ENCODE measurements at places on chromosomes 12 and 14. TPM values are rescaled to one million over a fixed set of nuclear protein-coding genes. Genes with fewer than 3 reads are reported as not detected.

Gene PRDM4
- 26.5 TPM for total RNA-seq

Gene KCNA5
- total RNA-seq: not detected

Gene TBX5
- not detected for total RNA-seq

Gene SLC10A1
- total RNA-seq: not detected

Gene OAS3
- total RNA-seq: 202 TPM

Gene SLC38A4
- not detected for total RNA-seq

Gene OR6C3
- total RNA-seq: not detected

Gene OR6S1
- total RNA-seq: not detected

Gene ACOT4
- 1.6 TPM for total RNA-seq

DNA sequence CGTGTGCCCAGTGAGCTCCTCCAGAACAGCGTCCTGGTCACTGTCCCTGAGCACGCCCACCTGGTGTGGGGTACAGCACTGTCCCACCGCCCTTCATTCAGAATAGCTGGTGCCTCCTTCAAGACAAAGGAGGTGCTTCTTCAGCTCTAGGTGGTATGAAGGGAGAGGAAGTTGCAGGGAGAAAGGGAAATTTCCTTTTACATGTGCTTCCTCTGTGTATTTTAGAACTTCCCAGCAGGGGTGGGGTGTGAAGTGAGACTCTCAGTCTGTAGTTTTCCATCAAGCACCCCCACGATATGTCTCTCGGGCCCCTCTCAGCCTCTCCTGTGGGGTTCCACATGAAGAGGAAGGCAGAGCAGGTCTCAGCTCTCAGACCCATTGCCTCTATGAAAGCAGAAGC lies 1.2 kb upstream of the SLC6A12 start:
- no peaks in the 10 kb centered on the region for H3K4me1 ChIP-seq
- DNase-seq: no peak
- H3K36me3 ChIP-seq: no peaks in the 10 kb centered on the region
- H3K4me3 ChIP-seq: no peak overlapping the region
- H3K27me3 ChIP-seq: peaks cover 11% of the 10 kb centered on the region

- no peak for DNase-seq
- H3K36me3 ChIP-seq: no peaks in the 10 kb centered on the region
- peaks cover 9% of the 10 kb centered on the region for H3K4me1 ChIP-seq
- no peak overlapping the region for H3K4me3 ChIP-seq
Observed at GRCh38 chr14:23354990-23355389, 2.3 kb upstream of the SLC22A17 start.

GRCh38 chr14:34050606-34051005 lies 99.7 kb upstream of the EGLN3 start:
- DNase-seq: no peak
- H3K27me3 ChIP-seq: peaks cover 21% of the 10 kb centered on the region
- H3K27ac ChIP-seq: no peak overlapping the region
- peaks cover 52% of the 10 kb centered on the region for H3K36me3 ChIP-seq
- H3K4me1 ChIP-seq: peaks cover 77% of the 10 kb centered on the region

- peak; percentile 54 for DNase-seq
- H3K27ac ChIP-seq: peak overlapping the region; percentile 58
- H3K36me3 ChIP-seq: no peaks in the 10 kb centered on the region
- peak overlapping the region; percentile 37 for H3K4me3 ChIP-seq
Observed at GRCh38 chr12:50224026-50224692, 57.0 kb upstream of the CERS5 start.

GRCh38 chr12:6697584-6698351 lies 2.8 kb downstream of the PIANP start:
- H3K4me1 ChIP-seq: peaks cover 27% of the 10 kb centered on the region
- peaks cover 47% of the 10 kb centered on the region for H3K27me3 ChIP-seq
- peaks cover 5% of the 10 kb centered on the region for H3K36me3 ChIP-seq
- H3K4me3 ChIP-seq: no peak overlapping the region
- DNase-seq: peak; percentile 21

- peaks cover 8% of the 10 kb centered on the region for H3K4me1 ChIP-seq
- no peak overlapping the region for H3K27ac ChIP-seq
- no peak for DNase-seq
- H3K36me3 ChIP-seq: no peaks in the 10 kb centered on the region
- H3K27me3 ChIP-seq: no peaks in the 10 kb centered on the region
Observed at GRCh38 chr12:56461235-56462159, 6.9 kb upstream of the SPRYD4 start.

DNA sequence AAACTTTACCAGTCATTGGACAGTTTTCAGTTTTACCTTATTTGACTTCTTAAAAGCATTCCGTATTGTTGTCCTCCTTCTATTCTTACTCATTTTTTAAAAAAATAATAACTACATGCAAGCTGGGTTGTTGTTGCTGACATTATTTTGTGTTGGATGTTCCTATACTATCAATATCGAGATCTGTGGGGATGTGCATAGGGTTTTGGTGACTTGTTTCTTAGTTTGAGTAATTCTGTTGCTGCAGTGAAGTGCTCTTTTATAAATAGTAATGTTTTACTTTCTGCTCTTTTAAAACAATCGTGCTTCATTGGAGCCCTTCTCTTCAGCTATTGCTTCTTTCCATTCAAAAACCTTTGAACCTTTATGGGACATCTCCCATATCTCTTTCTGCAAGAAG lies 79.4 kb downstream of the METTL25 start:
- H3K4me1 ChIP-seq: no peaks in the 10 kb centered on the region
- no peak overlapping the region for H3K4me3 ChIP-seq
- no peaks in the 10 kb centered on the region for H3K27me3 ChIP-seq
- no peak for DNase-seq
- no peak overlapping the region for H3K27ac ChIP-seq

- H3K27me3 ChIP-seq: peaks cover 1% of the 10 kb centered on the region
- no peaks in the 10 kb centered on the region for H3K36me3 ChIP-seq
Observed at GRCh38 chr12:82781309-82781997, 94.7 kb downstream of the TMTC2 start.

DNA sequence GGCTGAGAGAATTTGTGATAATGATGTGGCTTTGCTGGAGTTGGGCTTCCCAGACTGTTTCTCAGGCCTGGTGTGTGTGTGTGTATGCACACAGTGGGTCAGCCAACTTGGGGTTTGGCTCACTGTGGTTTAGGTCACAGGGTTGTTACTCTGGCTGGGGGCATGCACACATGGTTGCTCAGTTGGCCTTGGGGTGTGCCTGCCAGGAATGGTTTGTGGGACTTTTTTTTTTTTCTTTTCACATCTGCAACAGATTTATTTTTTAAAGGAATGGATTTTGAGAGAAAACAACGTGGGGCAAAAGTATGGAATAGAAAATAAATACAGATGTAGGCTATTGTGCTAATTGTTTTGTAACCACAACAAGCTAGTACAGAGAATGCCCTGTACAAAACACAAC lies 25.0 kb upstream of the GTF2A1 start:
- DNase-seq: no peak
- no peak overlapping the region for H3K27ac ChIP-seq
- H3K4me1 ChIP-seq: no peaks in the 10 kb centered on the region

DNA sequence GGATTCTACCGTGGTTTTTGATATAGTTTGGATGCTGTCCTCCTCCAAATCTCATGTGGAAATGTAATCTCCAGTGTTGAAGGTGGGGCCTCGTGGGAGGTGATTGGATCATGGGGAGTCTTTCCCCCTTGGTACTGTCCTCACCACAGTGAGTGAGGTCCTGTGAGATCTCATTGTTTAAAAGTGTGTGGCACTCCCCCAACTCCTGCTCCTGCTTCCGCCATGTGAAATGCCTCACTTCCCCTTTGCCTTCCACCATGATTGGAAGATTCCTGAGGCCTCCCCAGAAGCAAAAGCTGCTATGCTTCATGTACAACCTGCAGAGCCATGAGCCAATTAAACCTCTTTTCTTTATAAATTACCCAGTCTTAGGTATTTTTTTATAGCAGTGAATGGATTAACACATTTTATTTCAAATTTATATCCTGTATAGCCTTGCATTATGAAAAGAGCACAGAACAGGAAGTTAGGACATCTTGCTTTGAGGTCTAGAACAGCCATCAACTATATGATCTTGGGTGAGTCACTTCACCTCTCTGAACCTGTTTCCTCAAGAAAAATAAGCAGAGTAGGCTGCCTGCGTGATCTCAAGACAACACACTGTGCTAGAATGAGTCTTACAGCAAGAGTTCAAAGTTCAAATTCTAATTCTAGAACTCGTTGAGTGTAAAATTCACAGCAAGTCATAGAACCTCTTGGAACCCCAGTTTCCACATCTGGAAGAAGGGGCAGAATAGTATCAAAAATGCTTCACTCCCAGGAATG lies 160.9 kb upstream of the EEA1 start:
- no peak overlapping the region for H3K27ac ChIP-seq
- no peaks in the 10 kb centered on the region for H3K27me3 ChIP-seq
- peak; percentile 20 for DNase-seq
- peaks cover 15% of the 10 kb centered on the region for H3K4me1 ChIP-seq
- no peak overlapping the region for H3K4me3 ChIP-seq

DNA sequence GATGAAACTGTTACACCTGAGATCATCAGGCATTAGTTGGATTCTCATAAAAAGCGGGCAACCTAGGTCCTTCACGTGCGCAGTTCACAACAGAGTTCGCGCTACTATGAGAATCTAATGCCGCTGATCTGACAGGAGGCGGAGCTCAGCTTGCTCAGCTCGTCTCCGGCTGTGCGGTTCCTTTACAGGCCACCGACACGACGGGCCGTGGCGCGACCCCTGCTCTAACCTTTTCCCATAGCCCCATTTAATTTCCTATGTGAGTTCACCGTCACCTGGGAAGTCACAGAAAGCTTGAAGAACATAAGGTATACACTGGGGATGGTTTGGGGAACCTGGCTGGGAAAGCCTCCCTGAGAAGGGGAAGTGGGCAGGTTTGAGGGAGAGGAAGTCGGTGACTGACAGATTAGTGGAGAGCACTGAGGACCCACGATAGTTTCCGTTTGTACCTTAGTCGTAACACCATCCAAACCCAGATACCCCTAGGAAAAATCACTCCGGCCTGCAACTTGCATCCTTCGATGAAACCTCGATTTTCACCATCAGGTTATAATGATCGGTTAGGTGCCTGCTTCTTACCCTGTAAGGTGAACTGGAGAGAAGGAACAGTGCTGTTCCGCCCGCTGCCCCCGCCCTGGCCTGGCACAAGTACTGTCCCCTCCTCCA lies 2.8 kb upstream of the AAAS start:
- peaks cover 49% of the 10 kb centered on the region for H3K4me1 ChIP-seq
- H3K27ac ChIP-seq: peak overlapping the region; percentile 99
- peak overlapping the region; percentile 78 for H3K4me3 ChIP-seq
- peak; percentile 72 for DNase-seq
- H3K27me3 ChIP-seq: peaks cover 9% of the 10 kb centered on the region

DNA sequence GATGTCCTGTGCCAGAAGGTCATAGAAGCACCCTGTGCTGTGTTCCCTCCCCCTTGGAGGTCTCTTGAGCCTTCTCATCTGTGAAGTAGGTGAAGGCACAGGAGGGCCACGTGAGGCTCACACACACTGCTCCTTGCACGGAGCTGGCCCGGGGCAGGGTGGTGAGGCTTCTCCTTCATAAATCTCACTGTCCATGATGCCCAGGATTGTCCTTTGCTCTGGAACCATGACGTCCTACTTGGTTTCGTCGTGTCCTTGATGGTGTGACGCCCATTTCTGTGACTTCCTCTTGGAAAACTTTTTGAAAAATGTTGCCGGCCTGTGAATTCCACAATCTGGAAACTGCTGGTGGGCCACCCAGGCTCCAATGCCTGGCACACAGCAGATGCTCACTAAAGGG lies 34.4 kb downstream of the SH2B3 start:
- H3K36me3 ChIP-seq: peaks cover 24% of the 10 kb centered on the region
- H3K27ac ChIP-seq: no peak overlapping the region
- peaks cover 90% of the 10 kb centered on the region for H3K4me1 ChIP-seq
- H3K27me3 ChIP-seq: no peaks in the 10 kb centered on the region
- no peak for DNase-seq

GRCh38 chr14:68543516-68543915 lies 249.4 kb downstream of the ZFP36L1 start:
- DNase-seq: no peak
- no peaks in the 10 kb centered on the region for H3K4me1 ChIP-seq
- no peak overlapping the region for H3K27ac ChIP-seq

- no peak overlapping the region for H3K27ac ChIP-seq
- no peak overlapping the region for H3K4me3 ChIP-seq
- peaks cover 14% of the 10 kb centered on the region for H3K4me1 ChIP-seq
- peaks cover 27% of the 10 kb centered on the region for H3K36me3 ChIP-seq
- DNase-seq: no peak
Observed at GRCh38 chr12:11678781-11679180, 29.3 kb downstream of the ETV6 start.

GRCh38 chr12:77609016-77609415 lies 221.7 kb upstream of the NAV3 start:
- H3K27me3 ChIP-seq: no peaks in the 10 kb centered on the region
- DNase-seq: no peak
- no peaks in the 10 kb centered on the region for H3K36me3 ChIP-seq

GRCh38 chr12:49889361-49890095 lies 14.2 kb downstream of the FAIM2 start:
- H3K4me3 ChIP-seq: no peak overlapping the region
- no peaks in the 10 kb centered on the region for H3K36me3 ChIP-seq
- H3K4me1 ChIP-seq: no peaks in the 10 kb centered on the region
- no peak for DNase-seq
- peaks cover 5% of the 10 kb centered on the region for H3K27me3 ChIP-seq

- no peak overlapping the region for H3K27ac ChIP-seq
- DNase-seq: no peak
- H3K4me3 ChIP-seq: no peak overlapping the region
- H3K36me3 ChIP-seq: peaks cover 38% of the 10 kb centered on the region
- H3K27me3 ChIP-seq: no peaks in the 10 kb centered on the region
Observed at GRCh38 chr14:89384023-89384422, 33.0 kb downstream of the FOXN3 start.

DNA sequence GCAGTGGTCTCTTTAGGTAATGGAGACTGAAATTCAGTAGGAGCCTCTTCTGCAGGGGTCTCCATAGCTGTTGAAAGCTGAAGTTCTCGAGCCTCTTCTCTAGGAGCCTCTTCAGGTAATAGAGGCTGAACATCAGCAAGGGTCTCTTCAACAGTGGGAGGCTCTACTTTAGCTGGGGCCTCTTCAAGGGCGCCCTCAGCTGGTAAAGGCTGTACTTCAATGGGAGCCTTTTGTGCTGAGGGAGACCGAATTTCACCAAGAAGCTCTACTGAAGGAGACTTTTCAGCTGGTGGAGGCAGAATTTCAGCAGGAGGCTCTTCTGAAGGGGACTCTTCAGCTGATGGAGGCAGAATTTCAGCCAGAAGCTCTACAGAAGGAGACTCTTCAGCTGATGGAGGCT lies 1.5 kb downstream of the FSCB start:
- no peak for DNase-seq
- H3K27me3 ChIP-seq: no peaks in the 10 kb centered on the region
- no peak overlapping the region for H3K4me3 ChIP-seq
- H3K36me3 ChIP-seq: no peaks in the 10 kb centered on the region
- no peaks in the 10 kb centered on the region for H3K4me1 ChIP-seq

- H3K4me1 ChIP-seq: peaks cover 5% of the 10 kb centered on the region
- no peak for DNase-seq
- peaks cover 1% of the 10 kb centered on the region for H3K36me3 ChIP-seq
- H3K27me3 ChIP-seq: peaks cover 26% of the 10 kb centered on the region
Observed at GRCh38 chr14:60482743-60483142, 3.1 kb downstream of the C14orf39 start.

GRCh38 chr14:48628870-48629269 lies 953.5 kb upstream of the MDGA2 start:
- H3K4me3 ChIP-seq: no peak overlapping the region
- H3K4me1 ChIP-seq: no peaks in the 10 kb centered on the region
- no peaks in the 10 kb centered on the region for H3K27me3 ChIP-seq
- no peaks in the 10 kb centered on the region for H3K36me3 ChIP-seq
- no peak overlapping the region for H3K27ac ChIP-seq
- no peak for DNase-seq

GRCh38 chr14:28375295-28375694 lies 391.3 kb upstream of the FOXG1 start:
- no peaks in the 10 kb centered on the region for H3K36me3 ChIP-seq
- H3K27me3 ChIP-seq: no peaks in the 10 kb centered on the region
- H3K4me1 ChIP-seq: no peaks in the 10 kb centered on the region
- H3K4me3 ChIP-seq: no peak overlapping the region
